ENCODE measurements at places on chromosomes 5 and 9.

DNA sequence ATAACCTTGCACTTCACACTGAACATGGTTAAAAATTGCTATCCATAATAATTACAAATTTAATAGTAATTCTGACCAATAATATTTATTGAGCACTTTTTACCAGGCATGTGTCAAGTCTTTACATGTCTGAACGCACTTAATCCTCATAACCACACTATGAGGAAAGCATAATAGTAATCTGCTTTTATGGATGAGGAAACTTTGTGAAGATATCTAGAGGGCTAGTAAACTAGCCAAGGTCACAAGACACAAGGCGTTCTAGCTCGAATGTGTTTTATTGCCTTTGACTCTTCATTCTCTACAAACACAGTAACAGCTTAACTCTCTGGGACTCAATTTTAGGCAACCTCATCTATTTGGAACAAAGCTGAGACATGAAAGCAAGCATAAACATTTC, 205.1 kb downstream of the ARHGEF28 start:
- DNase-seq = no peak

DNA sequence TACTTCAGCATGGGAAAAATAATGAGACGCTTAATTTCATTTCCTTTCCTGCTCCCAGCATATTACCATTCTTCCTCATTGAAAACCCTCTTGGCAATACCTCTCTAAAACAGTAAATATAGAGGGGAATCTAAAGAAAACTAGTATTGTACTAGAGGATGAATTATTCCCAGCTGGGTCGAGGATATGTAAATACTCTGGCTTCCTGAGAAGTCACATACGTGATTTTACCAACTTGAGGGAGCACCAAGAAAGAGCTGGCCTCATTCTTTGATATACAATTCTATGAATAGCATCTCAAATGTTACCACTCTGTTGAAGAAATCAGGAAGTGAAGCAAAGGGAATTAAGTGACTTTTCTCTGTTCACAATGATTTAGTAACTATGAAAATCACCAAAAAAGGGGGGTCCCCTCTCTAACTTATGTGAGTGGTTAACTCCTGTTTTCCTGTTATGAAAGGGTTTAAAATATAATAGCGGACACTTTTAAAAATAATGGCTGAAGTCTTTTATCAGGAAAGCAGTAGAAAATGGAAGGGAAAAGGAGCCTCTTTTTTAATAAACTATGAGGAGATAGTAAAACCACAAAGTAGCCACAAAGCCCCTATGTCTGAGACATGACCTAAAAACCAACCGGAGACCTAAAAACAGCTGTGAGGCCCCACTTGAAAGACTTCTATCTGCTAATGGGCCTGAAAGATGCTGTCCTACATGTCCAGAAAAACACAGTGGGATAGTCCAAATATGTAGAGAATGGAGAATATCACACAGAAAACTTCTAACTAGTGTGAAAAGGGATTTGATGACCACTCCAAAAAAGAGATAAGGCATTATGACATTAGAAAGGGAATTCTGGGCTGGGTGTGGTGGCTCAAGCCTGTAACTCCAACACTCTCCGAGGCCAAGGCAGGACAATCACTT, 42.6 kb downstream of the LPAR1 start:
- DNase-seq = no peak

GRCh38 chr9:6552498-6553121, 92.9 kb downstream of the GLDC start:
- no peak for DNase-seq

- DNase-seq = no peak
These were observed 119.6 kb upstream of the FSTL4 start for GRCh38 chr5:133731951-133732350.

GRCh38 chr5:73214996-73215395, 42.0 kb downstream of the TMEM174 start:
- no peak for DNase-seq

DNA sequence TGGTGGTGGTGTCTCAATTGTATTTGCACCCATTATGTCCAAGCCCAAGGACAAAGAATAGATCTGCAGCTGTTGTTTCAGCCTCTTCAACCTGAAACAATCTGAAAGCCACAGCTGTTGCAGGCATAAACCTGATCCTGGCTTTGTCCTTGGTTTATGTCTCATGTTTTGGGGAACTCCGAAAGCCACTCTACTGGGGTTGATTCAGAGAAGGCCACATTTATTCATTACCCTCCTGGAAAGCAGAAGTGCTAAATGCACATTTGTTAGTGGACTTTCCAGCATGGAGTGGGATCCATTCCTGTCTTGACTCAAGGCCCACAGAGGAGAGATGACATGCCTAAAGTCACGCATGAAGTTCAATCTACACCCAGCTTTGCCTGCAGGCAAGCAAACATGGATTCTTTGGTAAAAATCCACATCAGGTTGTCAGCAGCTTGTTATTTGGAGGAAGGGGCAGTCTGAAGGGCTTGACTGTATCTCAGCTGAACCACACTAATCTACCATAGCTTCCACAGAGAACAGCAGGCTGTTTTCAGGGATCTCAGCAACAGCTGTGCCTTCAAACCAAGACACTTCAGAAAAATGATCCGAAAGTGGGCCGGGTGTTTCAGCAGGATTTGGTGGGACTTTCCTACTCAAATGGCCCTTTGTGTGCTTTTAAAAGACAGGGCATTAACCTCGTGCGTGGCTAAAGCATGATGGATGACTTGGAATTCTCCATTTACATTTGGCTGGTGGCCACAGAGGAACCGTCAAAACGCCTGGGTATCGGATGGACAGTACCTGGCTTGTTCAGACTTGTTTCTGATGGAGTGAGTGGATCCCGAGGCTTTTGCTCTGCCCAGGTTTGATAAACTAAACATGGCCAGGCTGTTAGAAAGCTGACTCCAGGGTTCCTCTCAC, 36.2 kb upstream of the ADAM19 start:
- DNase-seq = no peak

DNA sequence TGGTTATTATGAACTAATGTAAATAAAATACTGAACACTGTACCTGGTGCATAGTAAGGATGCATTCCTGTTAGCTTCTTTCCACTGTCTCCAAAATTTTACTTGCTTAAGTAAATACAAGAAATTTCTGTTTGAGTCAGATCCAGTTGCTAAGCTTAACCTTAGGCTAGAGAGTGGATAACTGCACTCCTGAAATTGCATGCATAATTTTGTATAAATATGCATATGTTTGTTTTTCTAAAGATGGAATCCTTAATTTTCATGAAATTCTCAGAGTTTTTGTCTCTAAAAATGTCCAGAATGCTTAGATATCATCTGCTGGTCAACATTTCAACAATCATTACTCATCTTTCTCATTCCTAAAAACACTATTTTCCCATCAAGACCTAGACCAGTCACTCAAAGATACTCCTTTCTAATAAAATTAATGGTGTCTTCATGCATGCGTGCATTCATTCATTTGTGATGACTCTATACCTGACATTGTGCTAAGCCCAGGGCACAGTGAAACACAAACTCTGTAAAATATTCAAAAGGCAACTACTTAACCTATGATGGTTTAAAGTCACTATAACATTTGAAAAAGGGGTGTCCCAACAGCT, 284.8 kb downstream of the SEC61B start:
- DNase-seq = no peak
